AG20443 (cell line): ENCODE measurements at places on chromosomes 12 and 14.
A peak's percentile ranks its signal among the peaks of the same experiment; 100 is the strongest.

DNA sequence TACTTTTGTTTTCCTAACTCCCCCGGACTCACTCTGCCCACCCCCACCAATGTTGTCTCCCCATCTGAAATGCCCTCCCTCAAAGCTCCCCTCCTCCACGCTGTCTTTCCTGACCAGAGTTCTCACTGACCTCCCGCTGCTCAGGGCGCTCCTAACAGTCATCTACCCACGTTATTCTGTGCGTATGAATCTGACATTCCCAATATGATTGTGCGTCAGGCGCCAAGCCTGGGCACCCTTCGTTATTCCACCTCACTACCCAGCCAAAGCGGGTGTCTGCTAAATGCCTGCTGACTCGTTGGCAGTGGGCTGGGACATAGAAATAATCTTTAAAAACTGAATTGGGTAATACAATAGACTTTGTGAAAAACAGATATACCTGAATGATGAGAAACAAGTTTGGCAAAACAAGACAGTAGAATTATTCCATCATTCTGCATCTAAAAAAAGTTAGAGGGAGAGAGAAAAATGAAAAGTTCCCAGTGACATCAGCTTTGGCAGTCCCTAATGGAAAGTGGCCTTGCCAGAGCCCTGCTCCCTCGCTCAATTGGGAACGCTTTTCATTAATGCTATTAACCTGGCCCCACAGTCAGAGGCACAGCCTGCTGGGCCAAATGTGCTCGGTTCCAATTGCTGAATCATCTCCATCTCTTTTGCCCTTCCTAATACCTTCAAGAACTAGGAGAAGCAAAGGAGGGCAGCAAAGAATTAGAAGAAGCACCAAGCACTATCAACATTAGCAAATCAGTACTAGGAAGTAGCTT is 74.0 kb upstream of the PLXNC1 start:
- peak; percentile 51 for DNase-seq

DNA sequence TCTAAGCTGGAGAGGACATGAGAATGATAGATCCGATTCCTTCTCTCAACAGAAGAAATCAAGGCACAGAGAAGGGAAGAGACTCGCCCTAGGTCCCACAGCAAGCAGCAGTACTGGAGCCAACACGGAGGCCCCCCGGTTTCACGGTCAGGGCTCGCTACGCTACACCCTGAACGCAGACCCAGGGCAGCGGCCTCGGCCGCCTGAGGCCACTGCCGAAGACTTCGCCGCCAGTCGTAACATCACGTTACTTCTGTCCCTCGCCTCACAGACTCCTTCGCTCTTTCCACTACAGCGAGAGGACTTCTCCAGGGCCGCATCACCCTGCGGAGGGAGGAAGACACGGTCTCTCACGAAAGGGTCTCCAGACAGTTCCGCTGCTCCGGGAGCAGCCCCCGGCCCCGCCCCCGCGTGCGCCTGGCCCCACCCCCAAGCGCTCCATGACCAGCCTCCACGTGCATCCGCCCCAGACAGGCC is 411 bp upstream of the DCAF4 start:
- DNase-seq: no peak

DNA sequence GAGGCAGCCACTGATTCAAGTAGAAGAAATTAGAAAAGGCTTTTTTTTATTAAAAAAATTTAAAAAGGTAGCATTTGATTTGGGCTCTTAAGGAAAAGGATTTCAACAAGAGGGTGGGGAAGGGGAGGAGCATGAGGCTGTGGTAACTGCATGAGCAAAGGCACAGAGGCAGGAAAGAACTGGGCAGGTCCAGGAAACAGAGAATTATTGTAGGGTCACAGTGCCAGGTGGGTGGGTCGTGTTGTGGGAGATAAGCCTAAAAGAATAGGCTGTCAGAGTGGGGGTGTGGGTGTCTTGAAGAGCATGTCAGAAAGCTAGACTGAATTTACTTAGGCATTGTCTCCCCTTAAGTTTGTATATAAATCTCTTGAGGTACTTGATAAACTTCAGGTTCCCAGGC is 7.8 kb downstream of the LIMA1 start:
- DNase-seq: no peak

DNA sequence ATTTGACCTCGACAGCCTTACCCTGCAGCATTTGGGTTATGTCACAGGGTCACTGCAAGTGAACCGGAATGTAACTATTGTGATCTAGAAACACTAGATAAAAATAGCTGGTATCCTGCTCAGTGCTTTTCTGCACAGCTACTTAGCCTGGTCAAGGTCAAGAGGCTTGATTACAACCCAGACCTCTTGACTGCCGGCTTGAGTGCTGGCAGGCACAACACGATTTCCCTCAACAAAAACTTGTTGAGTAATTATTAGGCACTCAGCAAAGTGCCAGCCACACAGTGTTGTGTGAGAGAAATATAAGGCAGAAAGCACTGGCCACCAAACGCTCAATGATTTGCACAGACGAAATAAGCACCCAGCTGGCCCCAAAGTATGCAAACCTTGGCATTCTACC is 156.7 kb downstream of the NUAK1 start:
- no peak for DNase-seq

- no peak for DNase-seq
These were observed 8.1 kb downstream of the ARID2 start for GRCh38 chr12:45737638-45738037.

GRCh38 chr12:14396071-14396470 is 30.6 kb downstream of the ATF7IP start:
- no peak for DNase-seq
